ENCODE measurements at places on chromosomes 1 and 21.

GRCh38 chr1:28915031-28915895 is 894 bp downstream of the EPB41 start:
- peak; percentile 45 for DNase-seq

DNA sequence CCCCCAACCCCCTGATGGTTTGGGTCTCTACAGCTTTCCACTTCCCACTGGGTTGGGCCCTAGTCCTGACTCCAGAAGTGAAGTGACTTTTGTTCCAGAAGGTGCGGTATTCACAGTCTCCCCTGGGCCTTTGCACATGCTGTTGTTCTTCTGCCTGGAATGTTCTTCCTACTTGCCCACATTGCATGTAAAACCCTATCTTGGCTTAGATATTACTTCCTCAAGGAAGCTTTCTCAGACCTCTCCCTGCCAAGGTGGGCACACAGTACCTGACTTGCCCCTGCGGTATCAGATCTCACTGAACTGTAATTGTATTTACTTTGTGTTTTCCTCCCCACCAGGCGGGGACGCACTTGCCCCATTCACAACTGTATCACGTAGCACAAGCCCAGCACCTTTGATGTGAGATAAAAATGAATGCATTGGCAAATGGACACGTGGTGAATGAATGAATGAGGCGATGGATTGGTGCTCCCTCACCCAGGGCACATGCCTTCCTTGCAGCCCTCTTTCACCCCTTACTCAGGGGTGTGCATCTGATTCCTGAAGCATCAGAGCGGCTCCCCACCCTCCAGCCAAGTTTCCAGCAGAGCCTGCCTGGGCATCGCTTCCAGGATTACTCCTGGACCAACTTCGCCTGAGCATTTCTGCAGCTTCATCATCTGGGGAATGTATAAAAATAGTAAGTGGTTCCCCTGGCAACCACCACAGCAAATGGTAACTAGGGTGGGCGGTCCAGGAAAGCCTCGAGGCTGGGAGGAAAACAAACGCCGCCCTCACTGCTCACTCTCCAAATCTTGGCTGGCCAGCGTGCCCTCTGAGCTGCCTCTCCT is 19.8 kb downstream of the NENF start:
- DNase-seq: no peak

DNA sequence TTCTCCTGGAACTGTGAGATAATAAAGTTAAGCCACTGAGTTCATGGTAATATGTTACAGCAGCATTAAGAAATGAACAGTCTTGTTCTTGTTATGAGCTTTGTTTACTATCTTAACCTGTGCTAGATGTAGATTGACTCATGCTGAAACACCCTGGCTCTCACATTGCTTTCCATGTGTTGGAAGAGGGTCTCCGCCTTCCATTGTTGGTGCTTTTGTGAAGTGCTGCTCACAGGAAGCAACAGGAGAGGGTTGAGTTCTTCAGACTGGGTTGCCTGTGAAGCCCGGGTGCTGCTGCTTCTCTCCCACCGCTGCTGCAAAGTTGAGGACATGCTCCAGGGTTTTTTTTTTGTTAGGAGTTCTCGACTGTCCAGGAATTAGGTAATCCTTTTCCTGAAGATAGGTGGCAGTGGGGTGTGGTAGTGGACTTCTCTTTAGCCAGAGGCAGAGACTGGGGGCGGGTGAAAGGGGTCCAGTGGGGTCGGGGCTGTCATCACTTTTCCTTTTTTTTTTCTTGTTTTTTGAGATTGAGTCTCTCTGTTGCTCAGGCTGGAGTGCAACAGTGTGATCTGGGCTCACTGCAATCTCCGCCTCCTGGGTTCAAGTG is 28.7 kb upstream of the HMGN1 start:
- no peak for DNase-seq

- DNase-seq: no peak
Measured at GRCh38 chr1:20276485-20277159, 14.1 kb upstream of the VWA5B1 start.

- DNase-seq: peak; percentile 75
Measured at GRCh38 chr1:150974580-150975478, at the start of gene CERS2. TSS of gene CERS2 (minus strand) at chr1:150974835. CDS start at chr1:150969090, 5,745 bp downstream.

- no peak for DNase-seq
Measured at GRCh38 chr21:42925114-42925926, at the start of gene ERVH48-1. TSS of gene ERVH48-1 (minus strand) at chr21:42925630. CDS start at chr21:42919006, 6,624 bp downstream.

DNA sequence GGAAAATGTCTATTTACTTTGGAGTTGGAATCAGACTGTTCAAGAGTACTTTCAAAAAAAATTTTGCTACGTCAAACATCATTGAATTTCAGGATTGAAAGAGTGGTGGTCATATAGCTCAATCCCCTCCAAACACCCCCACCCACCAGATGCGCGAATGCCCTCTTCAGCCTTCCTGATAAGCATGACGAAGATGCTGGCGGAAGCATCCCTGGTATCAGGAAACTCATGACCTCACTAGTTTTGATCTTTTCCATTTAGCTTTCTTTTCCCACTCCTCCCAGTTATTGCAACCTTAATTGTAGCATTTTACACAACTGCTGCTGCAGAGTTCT is 104.4 kb downstream of the LEPR start:
- no peak for DNase-seq

DNA sequence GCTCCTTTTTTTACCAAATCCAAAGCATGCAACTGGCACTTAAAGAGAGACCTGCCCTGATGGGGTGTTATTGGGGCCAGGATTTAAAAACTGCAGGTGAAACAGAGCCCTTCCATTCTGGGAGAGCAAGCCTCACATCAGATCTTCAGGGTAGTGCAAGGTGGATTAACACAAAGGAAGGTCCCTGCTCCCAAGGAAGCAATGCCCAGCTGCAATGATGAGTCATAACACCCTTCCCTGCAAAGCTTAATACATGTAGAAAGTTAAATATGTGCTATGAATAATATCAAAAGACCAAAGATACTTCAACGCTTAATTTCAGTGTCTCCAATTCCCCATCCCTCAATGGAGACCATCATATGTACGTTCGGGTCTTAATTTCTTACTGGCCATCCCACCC is 508.0 kb downstream of the OMA1 start:
- no peak for DNase-seq

DNA sequence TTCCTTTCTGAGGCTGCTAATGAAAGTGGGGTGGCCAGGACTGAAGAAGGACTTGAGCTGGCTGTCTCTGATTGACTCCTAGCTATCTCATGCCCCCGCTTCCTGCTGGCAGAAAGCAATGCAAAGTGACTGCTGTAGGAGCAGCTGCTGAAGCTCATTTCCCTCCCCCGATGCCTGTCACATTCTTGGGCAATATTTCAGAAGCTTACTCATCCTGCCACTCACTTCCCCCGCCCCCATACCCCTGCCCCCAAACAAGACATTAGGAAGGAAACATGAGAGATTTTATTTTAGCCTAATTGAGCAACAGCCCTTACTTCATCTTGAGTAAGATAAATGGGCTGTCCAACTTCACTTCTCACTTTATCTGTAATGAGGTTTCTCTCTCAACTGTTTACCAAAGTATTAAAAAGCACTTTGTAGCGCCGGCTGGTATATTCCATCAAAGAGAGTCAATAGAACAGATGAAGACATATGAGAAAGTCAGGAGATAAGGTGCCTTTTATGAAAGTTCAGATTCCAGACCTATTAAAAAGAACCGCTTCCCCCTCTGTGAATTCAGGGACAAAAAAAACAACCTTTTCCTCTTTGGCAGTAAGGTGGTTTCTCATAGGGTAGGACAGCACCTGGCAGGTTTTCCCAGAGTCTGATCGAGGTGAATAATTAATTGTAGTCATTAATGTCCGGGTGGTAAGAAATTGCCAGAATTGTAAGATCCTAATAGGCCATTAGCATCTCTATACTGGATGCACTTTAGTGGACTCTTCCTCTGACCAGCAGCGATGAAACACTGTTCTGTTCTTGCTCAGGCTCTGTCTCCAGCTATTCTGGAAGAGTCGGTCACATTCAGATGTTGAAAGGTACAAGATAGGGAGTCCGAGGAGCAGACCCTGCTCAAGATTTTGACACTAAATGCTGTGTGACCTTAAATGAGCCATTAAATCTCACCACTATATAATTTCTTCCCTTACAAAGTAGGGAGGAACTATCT is 70.2 kb downstream of the SH3GLB1 start:
- DNase-seq: no peak

DNA sequence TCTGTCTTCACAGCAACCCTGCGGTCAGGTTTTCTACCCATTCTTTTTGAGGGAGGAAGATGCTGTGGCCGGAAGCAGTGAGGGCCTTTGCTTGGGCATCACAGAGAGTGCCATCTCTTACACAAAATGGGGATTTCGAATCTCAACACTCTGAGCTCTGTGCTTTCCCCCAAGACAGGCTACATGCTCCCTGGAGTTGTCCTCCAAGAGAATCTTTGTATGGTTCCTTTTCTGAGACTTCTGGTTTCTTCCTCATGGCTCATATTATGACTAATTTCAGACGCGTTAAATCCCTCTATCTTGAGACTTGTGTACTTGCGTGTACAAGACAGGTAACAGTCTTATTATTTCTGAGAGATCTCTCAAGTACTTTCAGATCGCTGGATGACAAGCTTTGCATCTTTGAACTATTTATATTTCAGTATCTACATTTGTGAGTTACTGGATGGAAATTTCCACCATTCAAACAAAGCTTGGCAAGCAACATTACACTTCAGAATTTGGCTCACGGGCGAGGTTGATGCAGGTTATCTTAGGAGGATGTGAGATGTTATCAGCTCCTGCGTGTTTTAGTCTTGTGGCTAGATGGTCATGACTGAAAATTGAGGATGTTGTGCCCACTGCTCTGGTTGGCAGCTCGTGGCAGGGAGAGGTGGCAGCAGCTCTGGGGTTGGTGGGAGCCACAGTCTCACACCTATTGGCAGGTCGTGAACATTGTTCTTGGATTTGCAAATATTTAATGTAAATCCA is 19.4 kb downstream of the ABCG1 start:
- no peak for DNase-seq

Measured in neuronal stem cell (in vitro differentiated cells).